ENCODE measurements at places on chromosomes 13 and 19. TPM values are rescaled to one million over a fixed set of nuclear protein-coding genes. Genes with fewer than 3 reads are reported as not detected.

Gene PLEKHF1
- total RNA-seq = 15.9 TPM

Gene CYP4F3
- total RNA-seq = not detected

DNA sequence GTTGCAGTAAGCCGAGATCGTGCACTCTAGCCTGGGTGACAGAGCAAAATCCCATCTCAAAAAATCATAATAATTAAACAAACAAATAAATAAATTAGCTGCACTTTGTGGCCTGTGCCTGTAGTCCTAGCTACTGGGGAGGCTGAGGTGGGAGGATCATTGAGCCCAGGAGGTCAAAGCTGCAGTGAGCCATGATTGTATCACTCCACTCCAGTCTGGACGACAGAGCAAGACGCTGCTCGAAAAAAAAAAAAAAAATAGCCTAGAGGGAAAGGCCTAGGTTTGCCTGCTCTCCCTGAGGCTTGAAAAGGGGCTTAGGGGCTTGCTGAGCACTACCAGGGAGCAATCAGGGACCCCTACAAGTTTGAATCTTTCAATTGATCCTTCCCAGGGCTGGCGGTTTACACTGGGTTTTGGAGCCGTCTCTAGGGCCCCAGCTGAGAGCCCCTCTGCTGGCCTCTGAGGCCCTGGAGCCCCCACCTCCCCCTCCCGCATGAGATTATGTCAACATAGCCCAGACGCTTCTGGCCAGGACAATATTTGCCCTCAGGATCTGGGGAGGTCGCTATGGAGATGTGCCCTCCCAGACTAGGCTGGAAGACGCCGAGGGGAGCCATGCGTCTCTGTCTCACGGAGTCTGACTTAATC, 10.4 kb upstream of the GIPR start:
- H3K4me1 ChIP-seq = no peaks in the 10 kb centered on the region
- no peaks in the 10 kb centered on the region for H3K36me3 ChIP-seq
- DNase-seq = no peak
- no peak overlapping the region for H3K4me3 ChIP-seq
- no peaks in the 10 kb centered on the region for H3K27me3 ChIP-seq
- H3K27ac ChIP-seq = no peak overlapping the region

DNA sequence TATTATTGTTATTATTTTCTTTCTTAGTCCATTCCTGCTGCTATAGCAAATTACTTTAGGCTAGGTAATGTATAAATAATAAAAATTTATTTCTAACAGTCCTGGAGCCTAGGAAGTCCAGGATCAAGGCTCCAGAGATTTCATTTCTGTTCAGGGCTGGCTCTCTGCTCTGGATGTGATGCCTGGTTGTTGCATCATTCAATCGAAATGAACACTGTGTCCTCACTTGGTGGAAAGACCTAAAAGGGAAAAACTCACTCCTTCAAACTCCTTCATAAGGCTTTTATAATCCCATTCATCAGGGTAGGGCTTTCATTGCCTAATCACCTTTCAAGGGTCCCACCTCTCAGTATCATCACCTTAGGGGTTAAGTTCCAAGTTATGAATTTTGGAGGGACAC, 395.0 kb downstream of the EFNB2 start:
- H3K36me3 ChIP-seq = no peaks in the 10 kb centered on the region
- DNase-seq = no peak
- H3K27me3 ChIP-seq = no peaks in the 10 kb centered on the region
- H3K4me3 ChIP-seq = no peak overlapping the region

DNA sequence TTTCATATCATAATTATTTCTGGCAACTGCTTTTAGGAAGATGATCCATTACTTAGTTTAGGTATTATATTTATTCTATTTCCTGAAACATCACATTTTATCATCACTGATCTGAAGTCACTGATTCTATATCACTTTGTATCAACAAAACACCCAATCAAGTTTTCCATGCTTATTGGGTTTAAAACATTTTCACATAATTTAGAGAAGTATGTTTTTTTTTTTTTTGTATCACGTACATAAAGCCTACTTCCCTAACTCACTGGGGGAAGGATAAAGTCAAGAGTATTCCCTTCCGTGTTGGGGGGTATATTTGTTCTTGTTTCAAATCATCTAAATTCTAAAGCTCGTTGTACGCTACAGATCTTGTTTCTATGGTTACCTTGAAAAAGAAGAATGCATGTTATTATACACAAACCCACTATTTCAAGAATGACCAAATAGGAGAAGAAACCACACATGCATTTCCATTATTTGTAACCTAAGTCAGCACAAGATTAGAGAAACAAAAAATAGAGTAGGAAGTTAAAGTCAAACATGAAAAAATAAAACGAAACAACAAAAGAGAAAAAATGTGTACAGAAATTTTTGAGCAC, 637.2 kb upstream of the MIR17HG start:
- no peak overlapping the region for H3K27ac ChIP-seq
- no peaks in the 10 kb centered on the region for H3K27me3 ChIP-seq
- H3K4me1 ChIP-seq = no peaks in the 10 kb centered on the region
- no peaks in the 10 kb centered on the region for H3K36me3 ChIP-seq

DNA sequence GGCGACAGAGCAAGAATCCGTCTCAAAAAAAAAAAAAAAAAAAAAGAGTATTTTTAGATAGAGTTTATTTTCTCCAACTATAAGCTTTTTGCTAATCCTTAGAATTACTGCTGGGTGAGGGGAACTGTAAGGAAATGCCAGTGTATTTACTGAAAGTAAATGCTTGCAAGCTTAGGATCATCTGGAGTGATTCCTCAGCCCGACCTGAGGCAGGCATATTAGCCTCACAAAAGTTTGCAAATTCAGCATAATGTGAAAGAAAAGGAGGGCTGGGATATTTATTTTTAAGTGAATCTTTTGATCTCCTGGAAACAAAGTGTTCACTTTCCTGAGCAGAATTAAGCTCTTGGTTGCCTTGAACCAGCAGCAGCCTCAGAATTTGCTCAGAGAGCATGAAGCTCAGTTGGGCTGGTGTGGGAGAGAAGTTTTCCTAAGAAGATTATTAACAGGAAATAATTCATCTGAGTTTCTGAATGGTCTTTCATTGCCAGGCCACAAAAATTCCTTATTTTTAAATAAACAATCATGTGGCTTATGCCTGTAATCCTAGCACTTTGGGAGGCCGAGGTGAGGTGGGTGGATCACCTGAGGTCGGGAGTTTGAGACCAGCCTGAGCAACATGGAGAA, 24.7 kb upstream of the SPATA13 start:
- peaks cover 5% of the 10 kb centered on the region for H3K4me1 ChIP-seq
- H3K36me3 ChIP-seq = no peaks in the 10 kb centered on the region
- H3K27ac ChIP-seq = peak overlapping the region; percentile 11
- no peak overlapping the region for H3K4me3 ChIP-seq

DNA sequence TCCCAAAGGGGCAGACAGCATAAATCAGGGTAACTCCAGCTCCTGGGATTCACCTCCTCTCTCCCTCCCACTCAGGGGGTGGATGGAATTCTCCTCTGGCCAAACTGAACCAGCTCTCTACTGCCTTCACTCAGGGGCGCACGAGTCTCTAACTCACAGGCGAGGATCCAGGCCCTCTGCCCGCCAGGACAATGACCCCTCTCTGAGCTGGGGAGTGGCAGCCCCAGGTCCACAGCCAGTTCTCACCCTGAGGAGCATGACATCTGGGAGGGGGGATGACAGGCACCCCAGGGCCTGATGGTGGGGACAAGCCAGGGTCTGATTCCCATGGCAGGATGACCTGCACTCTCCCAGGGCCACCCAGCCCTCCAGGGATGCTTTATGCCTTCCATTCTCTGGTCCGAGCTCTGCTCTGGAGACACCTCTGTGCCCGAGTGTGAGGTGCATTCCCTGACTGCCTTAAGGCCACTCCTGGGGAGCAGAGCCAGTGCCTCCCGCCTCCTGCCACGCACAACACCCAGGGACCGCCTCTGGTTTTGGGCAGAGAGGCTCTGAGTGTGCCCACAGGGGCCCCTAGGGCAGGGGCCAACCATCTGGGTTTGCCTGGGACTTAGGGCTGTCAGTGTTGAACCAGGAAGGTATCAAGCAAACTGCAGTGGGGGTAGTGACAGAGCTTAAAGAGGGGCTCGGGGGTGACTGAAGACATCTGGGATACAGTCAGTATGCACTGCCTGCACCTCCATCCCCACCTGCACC, 66.2 kb downstream of the GNG7 start:
- no peak overlapping the region for H3K4me3 ChIP-seq
- H3K36me3 ChIP-seq = no peaks in the 10 kb centered on the region
- DNase-seq = no peak
- peaks cover 15% of the 10 kb centered on the region for H3K4me1 ChIP-seq
- no peak overlapping the region for H3K27ac ChIP-seq
- no peaks in the 10 kb centered on the region for H3K27me3 ChIP-seq
